ENCODE measurements at places on chromosomes 16 and 17. TPM values are rescaled to one million over a fixed set of nuclear protein-coding genes. Genes with fewer than 3 reads are reported as not detected.

The CLDN6 gene
- total RNA-seq, result not detected

The MT1G gene
- not detected for total RNA-seq

The ASPHD1 gene
- not detected for total RNA-seq

The TVP23C gene
- 24.2 TPM for total RNA-seq

The PYDC1 gene
- not detected for total RNA-seq

The CCR7 gene
- total RNA-seq, result 131 TPM

The CORO6 gene
- 0.31 TPM for total RNA-seq

The DBF4B gene
- 1.3 TPM for total RNA-seq

The CCL2 gene
- total RNA-seq, result 2.2 TPM

The GRAP gene
- total RNA-seq, result 13.5 TPM

The CNTNAP4 gene
- 0.10 TPM for total RNA-seq

The CTRB2 gene
- not detected for total RNA-seq

The OVCA2 gene
- 28.1 TPM for total RNA-seq

The TNK1 gene
- total RNA-seq, result 5.5 TPM

The GUCY2D gene
- 0.10 TPM for total RNA-seq

The VWA3A gene
- total RNA-seq, result 0.10 TPM

The SLC52A1 gene
- not detected for total RNA-seq

The ITGAD gene
- total RNA-seq, result under 0.01 TPM

The TSPOAP1 gene
- 22.4 TPM for total RNA-seq

The NPIPA3 gene
- not detected for total RNA-seq

The TM4SF5 gene
- total RNA-seq, result not detected

The CCDC78 gene
- total RNA-seq, result 1.0 TPM

The NGFR gene
- total RNA-seq, result 0.21 TPM

The KCNH6 gene
- total RNA-seq, result not detected

The SMIM36 gene
- total RNA-seq, result not detected

The CIITA gene
- total RNA-seq, result 10.4 TPM

The SEC14L1 gene
- total RNA-seq, result 74.6 TPM
